Left cardiac atrium (tissue), 4 donors: ENCODE measurements at places on chromosomes 3 and 15. TPM values are rescaled to one million over a fixed set of nuclear protein-coding genes. Genes with fewer than 3 reads are reported as not detected.

BRPF1 gene
- 10.2 TPM for total RNA-seq

EOMES gene
- 0.74 TPM for total RNA-seq

HIGD1A gene
- total RNA-seq, result 270 TPM

SUSD5 gene
- 0.60 TPM for total RNA-seq

DNA sequence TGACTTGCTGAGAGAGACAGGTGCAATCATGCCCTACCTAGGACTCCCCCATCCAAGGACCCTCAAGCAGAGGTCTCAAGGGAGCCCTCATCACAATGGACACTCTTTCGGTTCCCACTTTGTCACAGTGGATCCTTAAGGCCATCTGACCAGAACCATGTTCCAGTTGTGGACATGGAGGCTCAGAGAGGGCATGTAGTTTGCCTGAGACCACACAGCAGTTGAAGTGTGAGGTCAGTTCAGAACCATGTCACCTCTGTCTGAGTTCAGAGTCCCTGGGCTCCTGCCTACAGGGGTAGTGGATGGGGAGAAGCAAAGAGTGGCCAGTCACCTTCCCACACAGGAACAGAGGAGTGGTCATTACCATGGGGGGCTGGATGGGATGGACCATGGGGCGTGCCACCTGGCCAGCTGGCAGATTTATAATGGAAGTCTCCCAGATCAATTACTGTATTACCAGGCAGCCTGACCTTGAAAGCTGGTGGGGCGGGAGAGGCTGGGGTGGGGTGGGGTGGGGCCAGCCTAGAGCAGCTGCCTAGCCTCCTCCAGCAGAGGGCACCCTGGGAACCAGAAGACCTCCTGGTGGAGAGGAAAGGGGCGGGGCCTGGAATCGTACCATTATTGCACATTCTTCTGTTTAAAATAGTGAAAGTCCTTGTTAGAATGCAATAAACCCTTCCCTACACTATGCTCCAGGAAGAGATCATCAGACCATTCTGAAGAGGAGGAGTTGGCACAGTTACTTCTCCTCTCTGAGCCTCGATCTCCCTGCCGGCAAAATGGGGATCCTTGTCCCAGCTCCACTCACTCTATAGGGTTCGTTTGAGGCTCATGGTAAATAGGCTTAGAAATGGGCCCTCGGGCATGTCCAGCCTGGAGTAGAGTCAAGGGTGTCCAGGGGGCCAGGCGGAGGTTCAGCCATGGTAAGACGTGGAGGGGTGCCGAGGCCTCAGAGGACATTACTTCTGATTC lies 26.9 kb upstream of the LINGO1 start:
- peak; percentile 65 for DNase-seq

DNA sequence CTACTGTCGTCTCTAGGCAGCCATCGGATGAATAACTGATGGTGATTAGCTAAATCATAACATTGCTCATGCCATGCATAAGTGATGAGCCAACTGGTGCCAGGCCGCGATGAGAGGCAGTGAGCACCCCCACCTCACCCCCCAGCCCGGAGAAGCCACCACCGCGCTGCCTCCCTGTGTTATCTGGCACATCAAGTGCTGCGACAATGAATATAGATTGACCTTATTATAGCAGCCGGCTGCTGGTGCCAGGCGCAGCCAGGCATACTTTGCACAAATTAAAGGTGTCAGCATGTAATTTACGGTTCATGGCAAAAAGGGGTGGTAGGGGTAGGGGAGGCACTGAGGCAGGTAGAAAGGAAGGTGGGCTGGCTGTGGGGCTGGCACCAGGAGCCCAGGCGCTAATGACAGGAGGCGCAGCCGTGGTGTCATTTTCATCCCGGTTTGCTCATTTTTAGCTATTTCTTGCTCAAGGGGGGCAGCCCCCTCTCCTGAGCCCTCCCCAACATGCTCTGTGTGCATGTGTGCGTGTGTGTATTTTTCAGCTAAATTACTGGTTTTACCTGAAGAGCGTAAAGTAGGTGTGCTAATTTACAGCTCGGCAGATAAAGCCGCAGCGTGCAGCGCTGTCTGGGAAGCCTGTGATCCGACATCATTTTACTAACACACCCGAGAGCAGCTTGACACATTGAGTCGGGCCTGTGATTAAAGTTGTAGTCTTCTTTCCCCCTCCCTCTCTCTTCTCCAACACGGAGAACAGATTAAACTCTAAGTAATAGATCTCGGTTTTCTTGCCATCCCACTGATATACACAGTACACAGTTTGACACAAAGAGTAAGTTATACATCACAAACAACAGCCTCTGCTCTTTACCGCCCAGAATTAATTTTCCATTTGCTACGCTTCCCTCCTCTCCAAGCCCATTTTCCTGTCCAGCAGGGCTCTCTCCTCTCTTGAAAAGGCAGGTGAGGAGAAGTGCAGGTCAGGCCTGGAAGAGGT lies 212.3 kb downstream of the RPLP1 start:
- DNase-seq, result no peak

NTRK3 gene
- 6.9 TPM for total RNA-seq

GRCh38 chr15:68210821-68211655 lies 5.9 kb upstream of the CALML4 start:
- peak; percentile 71 for DNase-seq

COL6A5 gene
- not detected for total RNA-seq

DNA sequence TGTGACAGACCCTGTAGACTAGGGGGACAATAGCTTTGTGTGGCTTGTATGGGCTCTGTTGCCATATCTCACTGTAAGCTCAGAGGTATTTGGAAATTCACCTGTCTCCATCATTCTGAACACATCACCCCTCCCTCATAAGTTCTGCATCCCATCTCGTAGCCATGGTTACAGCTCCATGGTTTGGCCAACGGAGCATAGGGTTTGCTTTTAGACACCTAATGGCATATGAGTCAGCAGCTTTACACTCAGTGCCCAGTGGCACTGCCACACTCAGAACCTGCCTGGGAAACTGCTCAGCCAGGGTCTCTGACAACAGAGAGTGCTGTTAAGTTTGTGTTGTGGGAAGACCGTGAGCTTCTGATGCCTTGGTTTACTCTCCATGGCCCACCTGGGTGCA lies 67.3 kb downstream of the CCK start:
- DNase-seq, result no peak

SEMA3G gene
- 19.9 TPM for total RNA-seq

CCDC33 gene
- not detected for total RNA-seq

DNA sequence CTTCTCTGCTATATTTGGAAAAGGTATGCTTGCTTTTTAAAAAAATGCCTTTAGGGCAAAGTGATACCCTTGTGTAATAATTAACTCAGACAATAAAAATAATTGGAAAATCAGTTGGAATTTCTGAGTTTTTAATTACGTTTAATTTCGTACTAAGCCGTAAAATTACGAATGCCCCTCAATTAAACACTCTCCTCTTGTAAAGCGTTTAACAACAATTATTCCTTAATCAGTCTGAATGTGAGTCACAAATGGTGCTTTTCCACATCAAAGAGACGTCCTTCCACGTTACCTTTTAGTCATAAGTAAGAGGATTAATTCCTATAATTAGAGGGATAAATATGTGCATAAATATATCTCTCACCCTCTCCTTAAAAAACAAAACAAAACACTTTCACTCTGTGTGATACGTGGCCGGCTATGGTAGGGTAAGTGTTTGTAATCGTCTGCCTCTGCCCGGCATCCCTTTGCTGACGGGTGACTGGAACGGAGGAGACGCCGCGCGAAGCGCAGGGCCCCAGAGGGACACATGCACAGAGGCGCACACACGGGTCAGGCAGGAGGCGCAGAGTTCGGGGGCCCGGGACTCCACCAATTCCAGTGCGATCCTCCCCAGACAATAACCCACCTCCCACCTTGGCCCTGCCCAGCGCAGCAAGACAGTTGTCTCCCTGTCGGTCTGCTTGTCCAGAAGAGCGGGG lies 9.7 kb upstream of the MEIS2 start:
- peak; percentile 55 for DNase-seq

DNA sequence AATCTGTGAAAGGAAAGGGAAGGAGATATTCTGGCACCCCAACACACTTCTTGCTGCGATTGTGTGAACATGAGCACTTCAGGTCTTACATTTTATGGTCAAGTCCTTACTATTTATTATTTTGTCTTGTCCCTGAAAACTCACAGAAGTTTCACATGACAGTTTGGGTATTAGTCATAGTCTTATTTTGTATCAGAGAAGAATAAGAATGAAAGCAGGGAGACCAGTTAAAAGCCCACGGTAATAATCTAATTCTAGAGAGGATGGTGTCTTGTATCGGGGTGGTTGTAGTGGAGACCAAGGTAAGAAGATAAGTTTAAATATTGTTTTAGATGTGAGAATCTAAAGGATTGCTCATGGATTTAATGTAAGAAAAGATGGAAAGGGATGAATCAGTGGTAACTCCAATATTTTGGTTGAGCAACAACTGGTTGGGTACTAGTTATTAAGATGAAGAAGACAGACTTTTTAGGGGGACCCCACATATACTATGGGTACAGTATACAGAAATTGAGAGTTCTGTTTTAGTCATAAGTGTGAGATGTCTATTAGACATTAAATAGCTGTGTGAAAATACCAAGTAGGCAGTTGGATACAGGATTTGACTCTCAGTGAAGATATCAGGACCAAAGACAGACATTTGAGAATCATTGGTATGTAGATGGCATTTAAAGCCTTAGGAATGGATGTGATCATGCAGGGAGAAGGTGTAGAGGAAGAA lies 227.6 kb downstream of the MFSD1 start:
- no peak for DNase-seq

DNA sequence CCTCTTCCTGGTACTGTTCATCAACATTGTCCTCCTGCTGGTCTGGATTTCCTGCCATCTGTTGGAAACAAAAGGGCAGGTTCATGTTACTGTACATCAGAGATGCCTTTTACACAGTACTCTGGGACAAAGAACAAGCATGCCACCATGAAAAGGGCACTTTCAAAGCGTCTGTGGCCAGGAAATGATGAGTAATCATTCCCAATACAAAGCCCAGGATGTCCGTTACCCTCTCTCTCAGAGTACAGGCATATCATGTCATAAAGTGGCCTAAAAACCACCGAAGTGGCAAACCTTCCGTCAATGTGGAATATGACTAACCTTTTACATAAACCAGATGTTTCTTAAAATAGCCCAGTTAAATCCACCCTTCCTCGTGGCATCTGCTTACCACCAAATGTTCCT lies 71.2 kb downstream of the GOLIM4 start:
- DNase-seq, result no peak

CLDN18 gene
- total RNA-seq, result 47.9 TPM

CYP1A2 gene
- total RNA-seq, result 0.12 TPM

DNA sequence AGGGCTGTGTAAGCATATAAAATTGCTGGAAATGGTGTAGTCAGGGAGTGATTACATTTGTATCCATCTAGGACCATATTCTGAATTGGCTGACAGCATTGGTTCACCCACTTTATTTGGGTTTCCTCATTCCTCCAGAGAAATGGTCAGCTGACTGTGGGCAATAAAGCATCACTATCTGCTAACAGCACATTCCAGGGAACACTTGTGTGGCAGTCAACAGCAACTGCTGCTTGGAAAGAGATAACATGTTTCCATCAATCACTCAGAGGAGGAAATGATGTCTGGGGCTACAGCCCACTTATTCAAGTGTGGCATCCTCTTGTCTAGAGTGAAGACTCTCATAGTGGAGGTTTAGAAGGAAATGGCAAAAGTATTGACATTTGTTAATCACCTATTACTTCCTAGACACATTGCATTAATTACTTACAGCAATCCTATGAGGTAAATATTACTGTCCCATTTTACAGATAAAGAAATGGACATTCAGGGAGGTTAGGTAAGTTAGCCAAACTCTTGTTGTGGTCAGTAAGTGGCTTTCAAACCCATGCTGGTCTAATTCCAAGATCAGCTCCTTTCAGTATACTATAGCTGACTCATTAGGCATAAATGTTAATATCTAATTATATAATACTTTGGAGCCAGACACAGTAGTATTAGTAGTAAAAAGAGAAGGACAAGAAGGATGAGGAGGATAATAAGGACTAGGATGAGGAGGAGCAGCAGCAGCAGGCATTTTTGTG lies 247.8 kb downstream of the ALCAM start:
- no peak for DNase-seq

DNA sequence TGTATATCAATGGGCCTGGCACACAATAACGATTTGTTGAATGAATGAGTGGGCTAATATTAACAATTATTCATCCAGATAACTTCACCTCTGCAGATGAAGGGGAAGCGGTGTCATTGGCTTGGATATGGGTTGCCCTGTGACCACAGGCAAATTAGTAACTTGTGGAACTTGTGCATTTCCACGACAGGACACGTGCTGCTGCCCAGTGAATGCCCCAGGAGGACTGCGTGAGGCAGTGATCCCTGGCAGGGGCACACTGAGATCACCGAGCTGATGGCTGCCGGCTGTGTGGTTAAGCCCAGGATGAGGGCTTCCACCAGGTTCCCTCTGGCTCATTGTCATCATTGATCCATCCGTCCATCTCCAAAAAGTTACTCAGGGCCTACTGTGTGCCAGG lies 84.1 kb upstream of the HACD2 start:
- no peak for DNase-seq

- DNase-seq, result no peak
These were observed 239.8 kb downstream of the ITPR1 start for GRCh38 chr3:4732925-4733324.

DNA sequence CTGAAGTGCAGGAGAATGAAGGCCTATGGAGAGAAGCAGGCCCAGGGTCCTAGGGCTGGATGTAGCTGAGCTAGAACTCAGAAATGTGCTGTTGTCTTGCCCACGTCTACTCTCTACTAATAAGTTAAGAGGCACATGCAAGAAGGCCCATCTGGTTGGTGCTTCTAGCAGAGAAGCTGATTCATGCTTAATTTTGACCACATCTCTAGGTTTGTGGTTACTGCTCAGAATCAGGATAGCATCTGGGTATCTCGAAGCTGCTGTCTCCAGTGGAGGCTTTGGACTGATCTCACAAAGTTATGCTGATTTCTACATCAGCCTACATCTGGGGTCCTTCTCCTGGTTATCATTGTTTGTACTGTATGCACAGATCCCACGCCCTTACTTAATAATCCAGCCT lies 87.3 kb downstream of the CACNA1D start:
- no peak for DNase-seq

GRCh38 chr3:142337994-142338393 lies 109.8 kb downstream of the XRN1 start:
- no peak for DNase-seq

DNA sequence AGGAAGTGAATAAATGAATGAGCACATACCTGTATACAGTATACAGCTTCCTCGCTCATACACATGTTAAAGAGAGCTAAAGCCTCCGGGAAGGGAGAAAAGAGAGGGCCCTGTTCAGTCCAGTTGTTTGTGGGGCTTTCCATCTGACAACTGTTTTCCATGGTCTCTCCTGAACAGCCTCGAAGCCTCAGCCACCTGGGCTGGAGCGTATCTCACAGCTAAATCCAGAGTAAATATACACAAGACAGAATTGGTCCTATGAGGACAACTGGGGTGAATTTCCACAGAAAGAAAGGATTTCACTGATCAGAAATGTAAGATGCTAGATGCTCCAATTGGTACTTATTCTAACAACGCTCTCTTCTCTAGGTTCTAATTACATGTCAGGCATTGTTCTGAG lies 103.5 kb downstream of the LIPC start:
- no peak for DNase-seq

CCDC39 gene
- total RNA-seq, result not detected

- peak; percentile 53 for DNase-seq
These were observed 8.4 kb downstream of the ST6GAL1 start for GRCh38 chr3:186938716-186939115.
